HFF-Myc (cell line): ENCODE measurements at places on chromosomes 1 and 21.

DNA sequence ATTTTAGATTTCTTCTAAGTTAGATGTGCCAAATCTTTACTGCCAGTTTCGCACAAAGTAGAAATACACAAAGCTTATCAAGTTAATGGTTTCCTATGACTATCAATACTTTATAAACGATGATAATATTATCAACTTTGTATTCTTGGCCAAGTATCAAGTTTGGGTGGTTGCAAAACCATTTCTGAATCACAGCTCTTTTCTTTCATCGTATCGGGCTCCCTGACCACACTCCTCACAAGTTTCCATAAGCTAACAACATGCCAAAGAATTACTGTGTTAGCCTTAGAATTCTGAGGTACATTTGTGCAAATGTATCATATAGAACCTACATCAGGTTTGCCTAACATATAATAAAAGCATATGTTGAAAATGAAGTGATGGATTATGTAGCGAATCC lies 311.0 kb downstream of the KCTD3 start:
- no peak for DNase-seq

- no peak for DNase-seq
Measured at GRCh38 chr1:19705464-19705863, 40.8 kb downstream of the HTR6 start.

DNA sequence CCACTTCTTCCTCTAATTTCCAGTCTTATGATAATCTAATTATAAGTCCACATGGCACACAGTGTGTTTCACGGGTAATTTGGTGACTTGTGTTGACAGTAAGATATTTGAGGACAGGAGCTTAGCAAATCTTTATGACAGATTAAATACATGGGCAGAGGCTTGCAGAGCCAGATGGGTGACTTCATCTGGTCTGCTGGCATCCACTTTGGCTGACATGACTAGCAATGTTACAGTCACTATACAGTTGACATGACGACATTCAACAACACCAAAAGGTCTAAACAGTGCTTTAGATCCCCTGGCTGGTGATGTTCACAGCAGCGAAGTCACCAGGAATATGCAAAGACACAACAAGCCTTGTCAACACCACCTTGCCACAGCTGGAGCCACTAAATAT lies 147.2 kb downstream of the ETS2 start:
- DNase-seq = no peak

DNA sequence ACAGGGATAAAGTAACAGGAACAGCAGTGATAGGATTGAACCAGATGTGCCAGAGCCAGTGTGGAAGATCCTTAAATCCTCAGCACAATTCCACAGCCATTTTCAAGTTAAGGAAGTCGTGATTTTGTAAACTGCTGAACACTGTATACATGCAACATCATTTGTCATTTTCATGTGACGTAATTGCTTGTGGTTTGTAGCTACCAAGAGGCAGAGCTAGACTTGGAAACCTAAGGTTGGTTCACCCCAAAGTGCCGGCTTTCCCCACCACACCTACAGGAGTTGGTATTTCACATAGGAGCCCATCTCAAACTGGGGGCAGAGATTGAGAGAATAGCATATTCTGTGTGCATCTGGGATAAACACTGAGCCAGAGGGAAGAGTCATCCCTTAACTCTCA lies 113.9 kb downstream of the CAPN8 start:
- no peak for DNase-seq
